Chondrocyte (in vitro differentiated cells): ENCODE measurements at places on chromosomes 12 and 14. TPM values are rescaled to one million over a fixed set of nuclear protein-coding genes. Genes with fewer than 3 reads are reported as not detected.

Gene RNF212B
- not detected in 3 replicates for total RNA-seq

DNA sequence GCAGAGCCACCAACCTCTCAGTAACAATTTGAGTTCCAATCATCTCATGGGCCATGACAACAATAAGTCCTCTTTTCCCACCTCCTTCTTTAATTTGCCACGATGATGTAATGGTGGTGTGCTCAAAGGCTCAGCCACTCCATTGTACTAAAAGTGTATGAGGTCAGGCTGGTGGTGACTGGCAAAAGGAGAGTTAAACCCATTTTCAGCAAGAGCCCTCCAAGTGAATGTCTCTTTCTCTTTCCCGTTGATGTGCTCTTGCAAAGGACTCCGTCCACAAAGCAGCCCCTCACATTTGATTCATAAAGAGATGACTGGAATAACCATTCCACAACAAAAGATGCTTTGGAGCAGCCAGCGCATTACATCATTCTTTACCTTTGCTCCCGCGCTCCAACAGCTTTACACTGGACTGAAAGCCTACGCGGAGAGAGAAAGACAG lies 41.6 kb downstream of the DUSP16 start:
- no peak for DNase-seq

DNA sequence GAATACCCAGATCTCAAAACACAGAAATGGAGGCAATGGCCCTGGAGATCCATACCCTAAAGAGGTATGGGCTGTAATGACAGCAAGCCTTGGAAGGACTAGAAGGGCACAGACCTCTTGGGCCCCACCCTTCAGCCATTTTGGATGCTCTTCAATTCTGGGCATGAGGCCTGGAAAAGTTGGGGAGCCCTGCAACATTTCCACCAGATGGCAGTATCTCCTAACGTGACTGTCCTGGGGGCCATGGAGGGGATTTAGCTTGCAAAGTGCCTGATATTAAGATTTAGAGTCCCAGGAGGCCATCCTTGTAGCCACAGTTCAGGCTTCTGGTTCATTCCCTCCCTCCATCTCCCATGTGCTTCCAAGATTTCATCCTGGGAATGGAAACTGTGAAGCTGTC lies 30.2 kb downstream of the KCNA5 start:
- no peak for DNase-seq

- DNase-seq = no peak
Observed at GRCh38 chr12:118827047-118827446, 154.3 kb upstream of the SRRM4 start.

DNA sequence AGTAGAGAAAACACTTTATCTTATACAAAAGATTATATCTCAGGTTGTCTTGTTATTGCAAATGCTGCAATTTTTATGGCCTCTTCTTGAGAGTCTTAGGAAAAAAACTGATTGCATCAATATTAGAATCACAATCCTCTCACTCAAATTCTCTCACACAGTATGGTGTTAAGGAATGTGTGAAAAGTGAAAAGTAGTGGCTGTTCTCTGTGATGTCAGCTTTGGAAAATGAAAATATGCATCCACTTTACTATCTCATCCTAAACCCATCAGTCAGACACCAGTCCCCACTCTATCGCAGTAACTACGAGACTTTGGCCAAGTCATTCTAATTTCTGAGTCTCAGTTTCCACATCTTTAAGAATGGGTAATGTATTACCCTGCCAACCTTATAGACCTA lies 32.6 kb upstream of the NTF3 start:
- DNase-seq = no peak

DNA sequence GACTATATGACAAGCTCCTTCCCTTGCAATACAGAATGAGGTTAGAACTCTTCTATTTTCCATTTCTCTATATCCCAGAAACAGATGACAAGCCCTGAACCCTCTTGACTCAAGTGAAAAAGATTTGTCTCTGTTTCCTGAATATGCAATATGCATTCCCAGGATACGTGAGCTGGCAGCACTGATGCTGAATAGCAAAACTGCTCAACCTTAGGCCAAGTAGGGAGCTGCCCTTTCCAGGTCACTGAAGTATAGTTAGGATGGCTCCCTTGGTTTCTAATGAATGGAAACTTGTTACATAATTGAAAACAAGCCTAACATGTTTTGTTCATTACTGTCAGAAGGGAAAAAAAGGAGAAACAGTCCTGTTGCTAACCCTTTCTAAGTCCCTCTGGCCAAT lies 47.9 kb upstream of the PLEKHG7 start:
- DNase-seq = no peak

GRCh38 chr14:28766469-28766955 lies at the start of gene FOXG1:
Gene FOXG1 (plus strand): TSS chr14:28766787. CDS start chr14:28767280, 493 bp downstream.
- no peak for DNase-seq

GRCh38 chr14:23129759-23130316 lies 10.8 kb upstream of the CEBPE start:
- DNase-seq = no peak

- DNase-seq = no peak
Observed at GRCh38 chr14:93543766-93544165, 113.0 kb downstream of the UNC79 start.

DNA sequence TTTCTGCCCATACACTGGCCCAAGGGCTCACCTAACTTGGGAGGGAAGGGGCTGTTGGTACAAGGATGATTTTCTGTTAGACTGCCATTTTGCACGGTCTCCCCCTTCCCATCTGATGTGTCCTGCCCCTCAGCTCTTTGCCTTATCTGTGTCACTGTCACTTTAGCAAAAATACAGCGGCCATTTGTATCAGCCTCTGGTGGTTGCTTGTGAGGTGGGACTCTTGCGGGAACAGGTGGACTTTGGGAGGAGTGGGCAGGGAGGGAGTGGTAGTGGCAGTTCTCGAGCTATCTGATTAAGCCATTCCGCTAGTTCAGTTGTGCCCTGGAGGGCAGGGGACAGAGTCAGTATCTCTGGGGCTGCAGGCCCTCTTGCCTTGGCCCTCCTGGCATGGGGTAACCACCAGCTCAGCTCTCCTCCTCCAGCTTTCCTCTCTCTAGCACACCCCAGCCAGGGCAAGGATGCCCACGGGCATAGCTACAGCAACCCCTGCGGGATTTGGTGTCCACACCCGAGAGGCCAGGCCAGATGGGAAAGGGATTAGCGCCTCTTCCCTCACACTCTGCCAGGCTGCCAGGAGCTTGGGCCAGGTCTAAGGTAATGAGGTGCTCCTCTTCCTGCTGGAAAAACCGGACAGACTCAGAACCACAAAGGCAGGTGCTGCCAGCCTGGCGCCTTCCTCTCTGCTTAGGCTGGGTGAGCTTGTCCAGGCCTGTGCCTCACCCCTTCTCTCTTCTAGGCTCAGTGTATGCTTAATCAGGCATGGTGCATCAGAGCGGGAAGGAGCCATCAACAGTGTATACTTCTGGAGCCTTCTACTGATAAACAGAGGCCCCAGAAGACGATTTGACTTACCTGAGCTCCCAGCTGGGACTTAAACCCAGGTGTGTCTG lies 8.7 kb downstream of the SLC48A1 start:
- no peak for DNase-seq

- no peak for DNase-seq
Observed at GRCh38 chr14:96265383-96266095, 9.5 kb downstream of the BDKRB1 start.
